ENCODE measurements at places on chromosomes 2 and 18.

DNA sequence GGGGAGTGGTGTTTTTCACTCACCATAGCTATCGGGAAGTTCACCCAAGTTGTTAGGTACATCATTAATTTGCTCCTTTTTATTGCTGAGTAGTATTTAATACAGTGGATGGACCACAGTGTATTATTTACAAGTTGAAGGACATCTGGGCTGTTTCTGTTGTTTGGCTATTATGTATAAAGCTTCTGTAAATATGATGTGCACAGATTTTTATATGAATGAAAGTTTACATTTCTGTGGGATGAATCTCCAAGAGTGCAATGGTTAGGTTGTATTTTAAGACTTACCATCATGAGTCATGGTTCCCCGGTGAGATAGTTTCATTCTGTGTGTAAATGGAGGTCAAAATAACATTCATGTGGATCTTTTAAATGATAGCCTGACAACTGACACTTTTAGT lies 337.4 kb downstream of the PTPRM start:
- no peaks in the 10 kb centered on the region for H3K27me3 ChIP-seq
- DNase-seq: no peak
- no peaks in the 10 kb centered on the region for H3K36me3 ChIP-seq
- H3K27ac ChIP-seq: no peak overlapping the region

DNA sequence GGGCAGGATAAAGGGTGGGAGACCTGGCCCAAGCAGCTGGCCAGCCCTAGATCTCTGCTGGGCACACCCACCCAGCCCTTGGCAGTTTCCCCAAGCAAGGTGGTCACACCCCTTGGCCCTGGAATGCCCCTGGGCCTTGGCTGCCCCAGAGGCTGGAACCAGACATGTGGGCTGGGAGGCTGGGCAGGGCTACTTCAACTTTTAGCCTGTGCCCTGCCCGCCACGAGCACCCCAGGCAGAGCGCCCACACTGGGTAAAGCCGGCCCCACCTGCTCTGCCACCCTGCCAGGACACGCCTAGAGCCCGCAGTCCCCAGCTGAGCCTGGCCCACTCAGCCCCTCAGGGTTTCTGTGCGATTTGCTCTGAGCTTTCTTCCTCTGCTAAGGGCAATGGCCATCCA lies 119.7 kb upstream of the SMAD2 start:
- H3K4me1 ChIP-seq: peaks cover 5% of the 10 kb centered on the region
- H3K4me3 ChIP-seq: no peak overlapping the region
- H3K27ac ChIP-seq: no peak overlapping the region
- H3K36me3 ChIP-seq: no peaks in the 10 kb centered on the region

- no peaks in the 10 kb centered on the region for H3K36me3 ChIP-seq
- no peaks in the 10 kb centered on the region for H3K27me3 ChIP-seq
- no peaks in the 10 kb centered on the region for H3K4me1 ChIP-seq
- DNase-seq: no peak
- no peak overlapping the region for H3K4me3 ChIP-seq
These were observed 1064.0 kb upstream of the GYPC start for GRCh38 chr2:125591954-125592353.

GRCh38 chr2:393711-394696 lies 106.1 kb upstream of the ALKAL2 start:
- H3K4me1 ChIP-seq: peaks cover 19% of the 10 kb centered on the region
- no peaks in the 10 kb centered on the region for H3K27me3 ChIP-seq
- peak overlapping the region; percentile 88 for H3K27ac ChIP-seq
- peaks cover 4% of the 10 kb centered on the region for H3K36me3 ChIP-seq
- H3K4me3 ChIP-seq: peak overlapping the region; percentile 89

DNA sequence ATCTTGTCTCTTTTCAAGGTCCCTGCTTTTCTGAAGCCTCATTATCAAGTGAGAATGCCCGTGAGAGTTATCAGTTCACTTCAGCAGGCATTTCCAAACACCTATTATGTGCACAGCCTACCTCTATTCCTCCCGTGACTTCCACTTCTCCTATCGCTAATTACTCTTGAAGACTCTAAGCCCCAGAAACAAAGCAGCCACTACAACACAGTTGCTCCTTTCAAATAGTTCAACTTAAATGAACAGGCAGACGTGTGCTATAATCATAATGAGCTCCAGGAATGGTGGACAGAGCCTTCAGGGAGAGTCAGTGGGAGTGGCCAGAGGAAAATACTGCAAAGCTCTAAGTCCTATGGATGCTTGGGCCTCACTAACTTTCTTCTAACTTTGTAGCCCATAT lies 159.0 kb downstream of the RDH14 start:
- peaks cover 5% of the 10 kb centered on the region for H3K27me3 ChIP-seq
- H3K4me3 ChIP-seq: no peak overlapping the region
- H3K4me1 ChIP-seq: no peaks in the 10 kb centered on the region
- H3K36me3 ChIP-seq: no peaks in the 10 kb centered on the region

GRCh38 chr18:420661-421246 lies 79.7 kb downstream of the COLEC12 start:
- H3K36me3 ChIP-seq: no peaks in the 10 kb centered on the region
- DNase-seq: no peak
- no peak overlapping the region for H3K4me3 ChIP-seq
- H3K27ac ChIP-seq: no peak overlapping the region

GRCh38 chr2:232876161-232876977 lies 6.3 kb downstream of the SNORC start:
- H3K4me1 ChIP-seq: peaks cover 7% of the 10 kb centered on the region
- H3K27me3 ChIP-seq: peaks cover 10% of the 10 kb centered on the region
- H3K27ac ChIP-seq: no peak overlapping the region

DNA sequence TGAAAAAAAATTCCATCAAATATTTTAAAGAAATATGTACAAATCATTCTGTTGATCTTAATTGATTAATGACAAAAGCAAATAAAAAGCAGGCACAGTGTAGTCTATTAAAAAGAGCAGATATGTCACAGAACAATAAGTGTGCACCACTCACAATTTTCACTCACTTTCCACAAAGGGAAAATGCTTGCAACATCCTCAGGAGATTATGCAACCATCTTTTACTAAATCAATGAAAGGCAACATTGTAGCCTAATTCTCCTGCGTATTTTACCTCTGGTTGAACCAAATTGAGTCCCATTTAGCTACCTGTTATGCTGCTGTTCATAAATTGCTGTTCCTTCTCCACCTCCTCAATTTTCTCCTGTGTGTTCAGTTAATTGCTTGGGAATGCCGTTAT lies 1346.8 kb upstream of the PIK3C3 start:
- no peak overlapping the region for H3K4me3 ChIP-seq
- H3K36me3 ChIP-seq: no peaks in the 10 kb centered on the region
- H3K27ac ChIP-seq: no peak overlapping the region

DNA sequence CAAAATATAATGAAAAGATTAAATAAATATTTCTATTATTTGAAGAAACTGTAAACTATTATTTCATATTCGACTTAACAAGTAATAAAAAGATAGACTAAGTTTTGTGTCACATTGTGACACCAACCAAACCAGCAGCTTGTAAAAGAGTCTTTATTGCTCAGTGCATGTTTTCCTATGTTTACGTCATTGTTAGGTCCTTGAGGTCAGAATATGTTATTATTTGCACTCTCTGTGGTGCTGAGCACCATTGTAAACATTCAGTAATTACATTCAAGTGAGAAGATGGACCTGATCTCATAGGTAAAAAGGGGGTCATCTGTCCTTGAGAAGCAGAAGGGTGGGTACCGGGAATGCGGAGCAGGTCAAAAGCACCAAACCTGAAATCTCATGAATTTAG lies 1999.1 kb upstream of the CELF4 start:
- no peak overlapping the region for H3K4me3 ChIP-seq
- H3K4me1 ChIP-seq: no peaks in the 10 kb centered on the region
- no peaks in the 10 kb centered on the region for H3K36me3 ChIP-seq
- H3K27ac ChIP-seq: no peak overlapping the region
- DNase-seq: no peak
- no peaks in the 10 kb centered on the region for H3K27me3 ChIP-seq

DNA sequence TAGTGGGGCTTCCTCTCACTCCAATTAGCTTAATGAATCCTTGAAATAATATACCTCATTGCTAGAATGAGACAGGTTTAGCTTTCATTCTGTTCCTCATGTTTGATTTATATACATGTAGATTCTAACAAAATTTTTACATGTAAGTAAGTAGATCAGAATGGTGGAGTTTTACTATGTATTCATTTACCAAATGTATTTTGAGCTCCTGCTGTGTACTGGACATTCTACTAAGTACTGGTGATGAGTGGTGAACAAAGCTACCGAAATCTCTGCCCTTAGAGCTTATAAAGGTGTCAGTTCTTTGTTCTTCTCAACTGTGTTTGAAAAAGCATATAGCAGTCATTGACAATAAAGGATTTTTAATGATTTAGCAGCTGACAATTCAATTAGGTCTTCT lies 19.7 kb downstream of the MTA3 start:
- peaks cover 13% of the 10 kb centered on the region for H3K36me3 ChIP-seq

- DNase-seq: peak; percentile 61
- peak overlapping the region; percentile 67 for H3K27ac ChIP-seq
- peaks cover 2% of the 10 kb centered on the region for H3K27me3 ChIP-seq
- peaks cover 20% of the 10 kb centered on the region for H3K36me3 ChIP-seq
- H3K4me1 ChIP-seq: peaks cover 48% of the 10 kb centered on the region
- H3K4me3 ChIP-seq: peak overlapping the region; percentile 76
These were observed 55.8 kb downstream of the ASXL2 start for GRCh38 chr2:25822190-25823117.

DNA sequence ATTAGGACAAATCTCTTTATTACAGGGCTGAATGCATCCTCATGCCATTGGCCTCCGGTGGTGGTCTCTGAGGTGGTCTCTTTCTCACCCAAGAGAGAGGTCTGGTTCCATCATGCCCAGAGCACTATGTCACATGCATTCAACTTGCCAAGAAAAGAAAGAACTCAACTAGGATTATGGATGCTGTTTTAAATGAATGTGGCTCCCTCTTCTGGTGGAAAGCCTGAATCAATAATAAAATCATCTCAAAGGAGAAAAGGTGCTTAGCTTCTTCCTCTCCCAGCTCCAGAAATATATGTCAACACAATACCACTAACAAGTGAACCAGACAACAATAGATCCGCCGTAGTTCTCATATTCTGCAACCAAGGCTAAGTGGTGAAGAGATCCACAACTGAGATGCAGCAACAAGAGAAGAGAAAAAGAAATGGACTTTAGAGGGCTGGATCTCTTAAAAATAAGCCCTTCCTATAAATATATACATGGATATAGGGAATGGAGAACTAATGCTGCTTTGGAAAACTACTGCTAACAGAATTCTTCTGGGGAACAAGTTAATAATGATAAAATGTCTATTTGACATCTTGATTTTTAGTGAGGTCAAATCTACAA lies 396.8 kb downstream of the NCKAP5 start:
- H3K36me3 ChIP-seq: no peaks in the 10 kb centered on the region
- H3K4me3 ChIP-seq: no peak overlapping the region
- no peaks in the 10 kb centered on the region for H3K4me1 ChIP-seq
- H3K27me3 ChIP-seq: no peaks in the 10 kb centered on the region

GRCh38 chr2:235080101-235080500 lies 128.3 kb downstream of the SH3BP4 start:
- no peak for DNase-seq
- H3K36me3 ChIP-seq: no peaks in the 10 kb centered on the region
- H3K27ac ChIP-seq: no peak overlapping the region
- H3K4me1 ChIP-seq: no peaks in the 10 kb centered on the region
- H3K4me3 ChIP-seq: no peak overlapping the region
